Body of pancreas (tissue), 4 donors: ENCODE measurements at places on chromosomes 11 and 22. TPM values are rescaled to one million over a fixed set of nuclear protein-coding genes. Genes with fewer than 3 reads are reported as not detected.

The PGA5 gene
- 10.9 TPM for total RNA-seq

The AMOTL1 gene
- total RNA-seq: 20.4 TPM

The APOA4 gene
- total RNA-seq: not detected

The ZNF214 gene
- 2.1 TPM for total RNA-seq

The MS4A6A gene
- total RNA-seq: 5.9 TPM

GRCh38 chr11:69293819-69294505 lies at the start of gene MYEOV:
Gene MYEOV (plus strand): TSS chr11:69294155. CDS start chr11:69295355, 1,200 bp downstream.
- DNase-seq: no peak

DNA sequence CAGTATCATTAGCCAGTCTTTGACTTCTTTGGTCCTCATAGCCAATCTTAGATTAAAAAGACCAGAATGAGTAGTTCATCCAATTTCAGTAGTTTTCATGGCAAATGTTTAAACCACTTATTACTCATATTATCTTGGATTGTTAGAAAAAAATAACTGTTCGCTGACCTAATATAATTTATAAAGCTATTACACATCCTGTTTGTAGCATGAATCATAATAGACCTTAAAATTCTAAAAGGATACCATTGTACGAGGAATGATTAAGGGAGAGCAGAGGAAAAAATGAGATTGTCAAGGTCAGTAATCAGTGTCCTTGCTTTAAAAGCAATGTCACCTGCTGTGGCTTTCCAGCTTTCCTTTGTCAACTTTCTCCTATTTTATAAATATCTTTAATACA lies 371.2 kb downstream of the NELL1 start:
- no peak for DNase-seq

DNA sequence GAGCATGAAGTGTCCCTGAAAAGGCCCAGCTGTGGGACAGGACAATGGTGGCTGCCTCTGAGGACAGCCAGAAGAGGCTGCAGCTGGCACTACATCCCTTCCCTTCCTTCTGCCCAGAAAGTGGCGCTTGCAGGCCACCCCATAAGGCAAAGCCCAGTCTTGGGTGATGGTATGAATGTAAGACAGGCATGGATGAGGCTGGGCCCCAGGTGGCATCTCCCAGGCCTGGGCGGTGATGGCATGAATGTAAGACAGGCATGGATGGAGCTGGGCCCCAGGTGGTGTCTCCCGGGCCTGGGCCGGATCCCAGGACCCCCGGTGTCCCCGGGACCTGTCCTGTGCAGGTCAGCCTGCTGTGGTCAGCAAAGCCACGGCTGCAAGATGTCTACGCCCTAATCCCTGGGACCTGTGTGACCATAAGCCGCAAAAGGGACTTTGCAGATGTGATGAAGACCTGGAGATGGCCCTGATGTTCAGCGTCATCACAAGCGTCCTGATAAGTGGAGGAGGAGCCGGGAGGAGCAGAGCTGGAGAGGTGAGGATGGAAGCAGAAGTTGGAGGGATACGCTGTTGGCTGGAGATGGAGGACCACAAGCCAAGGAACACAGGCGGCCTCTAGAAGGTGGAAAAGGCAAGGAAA lies 181.1 kb downstream of the CTTN start:
- DNase-seq: no peak

- peak; percentile 73 for DNase-seq
Measured at GRCh38 chr11:92948116-92948515, 21.3 kb upstream of the MTNR1B start.

- DNase-seq: no peak
Measured at GRCh38 chr11:93732237-93732892, 8.9 kb downstream of the TAF1D start.

- DNase-seq: no peak
Measured at GRCh38 chr22:46794491-46794890, 32.0 kb downstream of the TBC1D22A start.

GRCh38 chr11:78427615-78428265 lies 10.1 kb upstream of the GAB2 start:
- no peak for DNase-seq

GRCh38 chr11:47415949-47416472 lies 7.6 kb downstream of the SLC39A13 start:
- DNase-seq: peak; percentile 73

GRCh38 chr11:45929486-45930030 lies 7.1 kb downstream of the LARGE2 start:
- DNase-seq: peak; percentile 11

DNA sequence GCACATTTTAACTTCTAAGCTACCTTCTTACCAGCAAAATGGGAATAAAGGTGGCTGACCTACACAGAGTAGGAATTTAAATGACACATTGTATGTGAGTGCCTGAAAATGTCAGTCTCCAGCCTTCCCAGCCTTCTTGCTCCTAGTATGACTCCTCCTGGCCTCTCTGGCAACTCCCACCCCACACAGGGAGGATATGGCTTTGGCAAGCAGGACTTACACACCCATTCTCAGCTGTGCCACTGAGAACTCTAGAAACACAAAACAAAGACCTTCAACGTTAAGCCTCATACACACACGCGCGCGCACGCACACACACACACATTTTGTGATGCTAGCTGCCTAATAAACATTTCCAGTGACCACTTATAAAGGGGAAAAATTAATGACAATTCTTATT lies 65.8 kb downstream of the PACSIN2 start:
- DNase-seq: no peak

GRCh38 chr11:116449522-116449921 lies 323.3 kb downstream of the BUD13 start:
- no peak for DNase-seq

DNA sequence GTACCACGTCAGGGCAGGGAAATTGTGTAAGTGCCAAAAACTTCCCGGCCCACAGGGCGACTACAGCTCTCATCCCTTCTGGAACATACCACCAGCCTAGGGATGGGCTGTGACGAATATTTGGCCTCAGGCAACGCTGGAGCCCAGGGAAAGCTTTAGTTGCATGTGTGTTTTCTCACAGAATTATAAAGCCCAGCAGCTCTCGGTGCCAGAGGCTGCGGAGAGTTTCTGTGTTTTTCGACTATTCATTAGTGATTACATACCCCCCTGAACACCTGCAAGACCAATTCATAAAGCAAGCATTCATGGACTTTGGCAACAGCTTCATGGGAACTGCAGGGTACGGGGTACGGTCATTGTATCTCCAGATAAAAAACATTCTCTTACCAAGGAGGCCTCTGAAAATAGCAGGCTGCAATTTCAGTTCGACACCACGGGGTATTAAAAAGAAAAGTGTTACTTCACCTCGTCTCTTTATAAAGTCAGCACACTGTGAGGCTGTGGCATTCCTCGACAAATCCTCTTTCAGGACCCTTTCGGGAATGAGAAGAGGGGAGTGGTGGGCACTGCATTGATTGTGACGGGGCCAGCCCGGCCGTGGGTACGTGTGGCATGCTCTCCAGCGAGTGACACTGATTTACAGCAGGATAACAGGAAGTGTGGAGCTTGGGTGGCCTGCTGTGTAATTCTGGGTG lies 243.6 kb upstream of the SORL1-AS1 start:
- DNase-seq: peak; percentile 60

DNA sequence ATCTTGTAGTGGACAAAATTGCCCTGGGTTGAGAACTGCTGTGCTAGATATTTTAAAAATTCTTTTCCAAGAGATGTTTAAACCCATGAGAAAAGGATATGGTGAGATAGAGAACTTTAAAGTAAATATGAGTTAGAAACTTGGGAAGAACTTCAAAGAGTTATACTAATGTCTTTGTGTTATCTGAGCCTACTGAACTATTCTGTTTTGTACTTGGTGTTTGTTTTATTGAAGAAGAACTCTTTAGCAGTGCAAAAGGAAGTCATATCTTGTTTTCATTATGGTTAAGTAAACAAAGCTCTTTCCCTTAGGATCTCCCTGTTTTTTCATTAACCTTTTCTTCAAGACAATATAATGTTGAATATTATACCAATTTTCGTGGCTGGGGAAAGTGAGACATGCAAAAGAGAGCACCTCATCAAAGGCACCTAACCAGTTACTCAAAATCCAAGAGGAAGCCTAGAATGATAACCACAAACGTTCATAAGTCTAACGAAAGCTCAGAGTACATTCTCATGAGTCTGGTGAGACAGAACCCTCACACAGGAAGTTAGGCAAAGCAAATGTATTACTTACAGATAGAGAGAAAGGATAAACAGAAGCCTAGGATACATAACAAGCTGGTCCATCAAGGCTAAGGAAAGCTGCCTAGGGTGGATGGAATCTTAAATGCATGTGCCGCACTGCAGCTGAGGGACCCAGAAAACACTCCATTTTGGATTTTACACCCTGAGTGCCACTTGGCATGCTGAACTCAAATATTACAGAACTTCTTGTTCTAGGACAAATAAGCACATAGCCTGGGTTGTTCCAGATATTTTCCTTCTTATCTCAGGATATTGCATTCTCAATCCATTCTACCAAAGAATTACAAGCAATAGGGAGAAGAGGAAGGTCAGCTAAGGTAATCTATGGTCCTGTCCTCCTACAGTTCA lies 112.5 kb upstream of the ANO3 start:
- DNase-seq: no peak

DNA sequence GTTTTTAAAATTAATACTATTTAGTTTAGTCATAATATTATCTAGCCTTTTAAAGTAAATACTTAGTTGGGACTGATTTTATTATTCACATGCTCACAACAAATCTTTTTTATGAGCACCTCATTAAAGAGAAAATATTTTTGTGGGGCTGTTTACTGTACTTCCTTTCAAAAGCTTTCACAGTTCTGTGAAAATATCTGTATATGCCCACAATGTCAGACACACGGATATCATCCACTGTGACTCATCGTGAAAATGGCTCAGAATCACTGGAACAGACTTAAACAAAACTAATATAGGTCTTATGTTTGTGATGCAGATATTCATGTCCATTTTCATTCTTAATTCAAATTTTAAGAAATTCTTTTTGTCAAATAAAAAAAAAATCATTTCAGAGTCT lies 305.2 kb downstream of the RAB38 start:
- no peak for DNase-seq

DNA sequence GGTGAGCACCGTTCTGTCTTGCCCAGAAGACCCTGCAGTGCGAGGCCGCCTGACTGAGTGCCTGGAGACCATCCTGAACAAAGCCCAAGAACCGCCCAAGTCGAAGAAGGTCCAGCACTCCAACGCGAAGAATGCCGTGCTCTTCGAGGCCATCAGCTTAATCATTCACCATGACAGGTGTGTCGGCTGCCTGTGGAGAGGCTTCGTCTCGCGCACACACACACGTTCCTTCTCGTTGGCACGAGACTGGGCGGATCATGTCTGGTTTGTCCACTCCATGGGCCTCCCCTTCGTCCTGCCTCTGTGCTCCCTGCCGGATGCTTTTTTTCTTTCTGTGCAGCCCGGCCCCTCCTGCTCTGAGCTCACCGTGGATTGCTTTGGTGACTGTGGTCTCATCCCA lies 51.1 kb downstream of the MUC6 start:
- no peak for DNase-seq
